T-helper 17 cell (primary cell): ENCODE measurements at places on chromosomes 11 and 22.

- DNase-seq: no peak
These were observed 92.1 kb downstream of the PKNOX2 start for GRCh38 chr11:125256541-125257189.

- DNase-seq: no peak
These were observed 17.4 kb downstream of the CABIN1 start for GRCh38 chr22:24028533-24028932.

GRCh38 chr11:61883947-61884346, 7.4 kb downstream of the FADS3 start:
- DNase-seq: no peak

DNA sequence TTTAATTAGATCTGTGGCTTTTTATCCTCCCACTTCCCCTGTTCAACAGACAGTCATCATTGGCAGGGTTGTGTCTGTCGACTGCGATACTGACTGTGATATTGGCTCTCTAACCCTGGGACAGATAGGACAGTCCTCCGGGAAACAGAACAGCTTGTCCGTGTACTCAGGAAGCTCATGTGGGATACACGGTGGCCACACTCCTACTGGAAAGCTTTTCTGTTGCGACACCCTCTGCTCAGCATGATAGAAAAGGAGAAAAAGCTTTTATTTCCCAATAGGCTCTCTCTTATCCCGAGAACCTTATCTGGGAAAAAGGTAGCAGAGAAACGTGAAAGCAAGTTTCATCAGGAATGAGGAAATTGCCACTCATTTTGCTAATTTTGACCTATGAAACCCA, 60.4 kb upstream of the HSPA8 start:
- DNase-seq: no peak

DNA sequence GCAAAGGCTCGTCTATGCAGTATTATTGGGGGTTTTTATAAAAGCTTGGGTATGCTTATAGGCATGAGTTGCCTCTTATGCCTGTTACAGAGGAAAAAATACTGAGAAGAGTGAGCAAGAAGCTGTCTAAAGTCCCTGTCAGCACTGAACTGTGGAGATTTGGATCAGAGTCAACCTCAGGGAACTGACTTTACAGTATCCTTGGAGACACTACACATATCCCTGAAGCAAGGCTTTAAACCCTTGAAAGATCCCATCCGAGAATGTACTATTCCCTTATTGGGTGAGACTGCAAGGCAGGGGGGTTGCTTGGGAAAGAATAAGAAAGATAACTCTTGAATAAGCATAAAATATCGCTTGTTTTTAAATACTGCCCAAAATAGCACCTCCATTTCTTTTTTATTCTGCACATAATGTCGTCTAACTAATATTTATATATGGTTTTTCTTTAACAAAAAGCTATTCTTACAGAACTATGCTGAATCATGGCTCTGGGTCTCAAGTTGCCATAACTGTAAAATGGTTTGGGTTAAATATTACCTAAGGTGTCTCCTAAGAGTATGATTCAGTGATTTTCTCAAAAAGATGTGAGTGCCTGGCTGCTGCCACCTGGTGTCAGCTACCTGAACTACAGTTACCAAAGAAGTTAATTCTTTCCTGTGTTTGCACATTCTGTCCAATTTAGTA, 1062.8 kb downstream of the DLG2 start:
- no peak for DNase-seq

GRCh38 chr11:4048340-4048739, 46.3 kb upstream of the RRM1 start:
- no peak for DNase-seq

DNA sequence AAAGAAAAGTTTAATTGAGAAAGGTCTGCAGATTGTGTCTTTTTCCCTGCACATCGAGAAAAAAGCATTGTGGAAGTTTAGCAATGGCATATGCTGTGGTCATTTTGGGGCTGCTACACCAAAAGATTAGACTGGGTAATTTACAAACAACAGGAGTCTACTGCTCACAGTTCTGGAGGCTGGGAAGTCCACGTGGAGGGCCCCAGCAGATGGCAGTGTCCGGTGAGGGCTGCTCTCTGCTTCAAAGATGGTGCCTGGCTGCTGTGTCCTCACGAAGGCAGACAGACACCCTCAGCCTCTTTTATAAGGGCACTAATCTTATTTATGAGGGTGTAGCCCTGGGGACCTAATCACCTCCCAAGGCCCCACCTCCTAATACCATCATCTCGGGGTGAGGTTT, 21.1 kb downstream of the PHF21B start:
- DNase-seq: no peak

DNA sequence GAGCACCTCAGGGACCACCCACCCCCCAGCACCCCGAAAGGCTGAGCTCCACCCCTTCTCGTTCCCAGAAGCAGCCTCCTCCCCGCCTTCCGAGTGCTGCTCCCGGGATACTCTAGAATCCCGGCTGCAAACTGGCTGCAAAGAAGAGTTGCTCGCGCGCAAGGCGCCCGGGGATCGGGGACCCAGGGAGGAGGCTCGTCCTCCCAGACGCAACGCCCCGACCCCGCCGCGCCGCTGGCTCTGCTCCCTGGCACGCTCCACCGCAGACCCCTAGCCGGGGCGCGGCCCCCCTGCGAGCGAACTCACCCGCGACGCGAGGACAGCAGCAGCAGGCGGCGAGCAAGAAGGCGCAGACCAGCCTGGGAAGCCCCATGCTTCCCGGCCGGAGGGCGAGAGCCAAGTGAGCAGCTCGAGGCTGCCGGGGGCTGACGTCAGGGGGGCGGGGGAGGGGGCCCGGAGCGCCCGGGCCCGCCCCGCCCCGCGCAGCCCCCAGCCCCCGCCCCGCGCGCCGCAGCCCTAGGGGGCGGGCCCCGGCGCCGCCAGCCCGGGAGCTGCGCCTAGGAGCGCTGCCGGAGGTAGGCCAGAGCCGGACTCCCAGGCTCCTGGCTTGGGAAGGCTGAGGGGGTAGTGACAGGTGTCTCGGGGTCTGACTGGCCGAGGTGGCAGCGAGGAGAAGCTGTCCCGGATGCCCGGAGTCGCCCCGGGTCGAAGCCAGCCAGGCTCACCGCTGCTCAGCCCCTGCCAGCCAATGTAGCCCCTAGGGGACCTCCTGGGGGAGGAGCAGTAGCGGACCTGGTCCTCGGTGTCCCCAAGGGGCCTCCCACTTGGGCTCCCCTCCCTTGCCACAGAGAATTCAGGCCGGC, at the start of gene MCAM:
TSS of gene MCAM (minus strand) at position 402 of the 863 bp plus-strand sequence. CDS start at position 373, 29 bp downstream.
- no peak for DNase-seq

GRCh38 chr22:44428941-44429830, 68.8 kb downstream of the RTL6 start:
- no peak for DNase-seq

GRCh38 chr11:8330404-8330803, 66.7 kb upstream of the LMO1 start:
- DNase-seq: no peak

GRCh38 chr11:75050516-75050915, 46.2 kb downstream of the OR2AT4 start:
- DNase-seq: no peak

- peak; percentile 62 for DNase-seq
These were observed 13.7 kb upstream of the SEC14L3 start for GRCh38 chr22:30485362-30485988.

DNA sequence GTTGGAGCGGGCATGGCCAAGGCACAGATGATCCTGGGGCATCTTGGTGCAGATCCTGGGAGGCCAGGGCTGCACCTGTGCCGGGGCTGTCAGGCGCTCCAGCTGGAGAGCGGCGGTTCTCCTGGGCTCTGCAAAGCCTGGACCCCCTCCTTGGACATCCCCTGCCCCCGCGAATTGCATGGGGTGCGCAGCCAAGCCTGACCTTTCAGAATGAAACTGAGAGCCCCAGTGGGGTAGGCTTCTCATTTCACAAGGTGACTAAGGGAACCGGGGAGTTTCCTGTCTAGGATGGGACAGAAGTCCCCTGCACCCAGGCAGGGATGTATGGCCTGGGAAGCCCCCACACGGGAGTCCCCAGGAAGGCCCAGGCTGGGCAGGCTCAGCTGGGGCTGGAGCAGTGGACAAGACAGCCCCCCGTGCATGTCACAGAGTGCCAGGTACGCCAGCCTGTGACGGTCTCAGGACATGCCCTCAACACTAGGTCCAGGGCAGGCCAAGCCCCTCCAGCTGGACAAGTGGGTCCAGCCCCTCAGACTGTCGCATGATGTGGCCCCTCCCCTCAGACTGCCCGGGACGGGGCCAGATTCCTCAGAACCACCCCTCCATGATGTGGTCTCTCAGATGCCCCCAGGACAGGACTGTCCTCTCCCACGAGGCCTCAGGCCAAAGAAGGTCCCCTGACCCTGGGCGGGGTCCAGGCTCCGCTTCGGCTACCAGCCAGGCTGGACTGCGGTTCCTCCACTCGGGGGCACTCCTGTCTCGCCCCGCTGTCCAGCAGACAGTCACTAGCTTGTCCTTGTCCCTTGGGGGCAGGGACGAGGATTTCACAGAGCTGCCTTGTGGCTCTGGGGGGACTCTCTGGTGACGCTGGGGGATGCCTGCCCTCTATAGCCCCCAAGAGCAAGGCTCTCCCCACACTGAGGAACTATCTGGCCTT, 2.3 kb downstream of the LSP1 start:
- DNase-seq: no peak

GRCh38 chr11:18588297-18589252, at the start of gene UEVLD:
UEVLD (minus strand) TSS chr11:18588734; CDS start chr11:18588654, 80 bp downstream.
- peak; percentile 66 for DNase-seq

- DNase-seq: no peak
These were observed 9.3 kb upstream of the MIAT start for GRCh38 chr22:26648011-26648497.

DNA sequence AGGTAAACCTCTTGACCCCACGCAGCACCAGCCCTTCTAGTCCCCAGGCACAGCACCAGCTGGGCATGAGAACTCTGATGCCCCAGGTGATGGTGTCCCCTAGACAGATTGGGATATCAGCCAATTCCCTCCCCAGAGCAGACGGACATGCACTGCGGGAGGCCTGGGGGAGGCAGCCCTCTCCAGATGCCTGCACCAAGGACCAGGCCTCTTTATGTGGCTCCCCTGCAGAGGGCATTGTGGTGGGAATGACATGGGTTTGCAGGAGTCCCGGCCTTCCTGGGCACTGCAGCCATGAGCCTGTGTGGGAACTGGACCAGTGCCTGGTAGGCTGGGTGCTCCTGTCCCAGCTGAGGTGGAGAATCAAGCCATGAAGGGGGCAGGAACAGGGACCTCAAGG, 25.9 kb downstream of the PPM1F start:
- no peak for DNase-seq

- no peak for DNase-seq
These were observed 78.9 kb upstream of the FIBIN start for GRCh38 chr11:26914968-26915367.

DNA sequence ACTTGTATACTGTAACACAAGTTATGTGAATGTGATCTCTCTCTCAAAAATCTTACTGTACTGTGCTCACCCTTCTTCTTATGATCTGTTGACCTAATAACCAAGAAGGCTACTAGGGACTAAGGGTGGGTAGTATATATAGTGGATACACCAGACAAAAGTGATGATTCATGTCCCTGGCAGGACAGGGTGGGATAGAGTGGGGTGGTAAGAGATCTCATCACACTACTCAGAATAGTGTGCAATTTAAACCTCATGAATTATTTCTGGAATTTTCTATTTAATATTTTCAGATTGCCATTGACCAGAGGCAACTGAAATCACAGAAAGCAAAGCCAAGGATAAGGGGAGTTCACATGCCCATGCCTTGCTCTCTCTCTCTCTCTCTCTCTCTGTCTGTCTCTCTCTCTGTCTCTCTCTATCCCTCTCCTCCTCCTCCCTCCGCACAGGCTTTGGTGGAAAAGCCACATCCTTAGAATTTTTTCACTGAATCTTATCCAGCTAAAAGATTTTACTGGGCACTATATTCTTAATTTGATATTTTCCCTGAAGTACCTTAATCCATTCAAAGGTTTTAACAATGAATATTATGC, 12.0 kb upstream of the STK33 start:
- DNase-seq: no peak
